ENCODE measurements at places on chromosomes 5 and 9. TPM values are rescaled to one million over a fixed set of nuclear protein-coding genes. Genes with fewer than 3 reads are reported as not detected.

DNA sequence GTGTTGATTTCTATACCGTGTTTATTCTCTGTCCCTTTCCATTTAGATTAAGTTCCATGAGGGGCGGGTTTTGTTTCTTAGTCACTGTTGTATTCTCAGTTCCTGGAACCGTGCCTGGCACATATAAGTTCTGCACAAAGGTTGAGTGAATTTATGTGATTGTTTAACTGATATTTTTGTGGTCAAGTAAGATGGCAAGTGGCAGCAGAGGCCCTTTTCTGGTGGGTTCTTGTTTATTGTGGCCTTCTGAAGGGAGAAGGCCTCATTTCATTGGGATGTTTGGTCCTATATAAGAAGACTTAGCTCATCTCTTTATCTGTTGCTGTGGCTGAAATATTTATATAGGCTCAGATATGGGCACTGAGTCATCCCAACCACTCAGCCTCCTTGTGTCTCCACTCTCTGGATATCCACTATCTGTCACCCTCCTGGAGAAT lies 262.5 kb downstream of the PSAT1 start:
- DNase-seq: no peak

GRCh38 chr5:141431286-141431685 lies 979 bp downstream of the PCDHGA12 start:
- DNase-seq: no peak

DNA sequence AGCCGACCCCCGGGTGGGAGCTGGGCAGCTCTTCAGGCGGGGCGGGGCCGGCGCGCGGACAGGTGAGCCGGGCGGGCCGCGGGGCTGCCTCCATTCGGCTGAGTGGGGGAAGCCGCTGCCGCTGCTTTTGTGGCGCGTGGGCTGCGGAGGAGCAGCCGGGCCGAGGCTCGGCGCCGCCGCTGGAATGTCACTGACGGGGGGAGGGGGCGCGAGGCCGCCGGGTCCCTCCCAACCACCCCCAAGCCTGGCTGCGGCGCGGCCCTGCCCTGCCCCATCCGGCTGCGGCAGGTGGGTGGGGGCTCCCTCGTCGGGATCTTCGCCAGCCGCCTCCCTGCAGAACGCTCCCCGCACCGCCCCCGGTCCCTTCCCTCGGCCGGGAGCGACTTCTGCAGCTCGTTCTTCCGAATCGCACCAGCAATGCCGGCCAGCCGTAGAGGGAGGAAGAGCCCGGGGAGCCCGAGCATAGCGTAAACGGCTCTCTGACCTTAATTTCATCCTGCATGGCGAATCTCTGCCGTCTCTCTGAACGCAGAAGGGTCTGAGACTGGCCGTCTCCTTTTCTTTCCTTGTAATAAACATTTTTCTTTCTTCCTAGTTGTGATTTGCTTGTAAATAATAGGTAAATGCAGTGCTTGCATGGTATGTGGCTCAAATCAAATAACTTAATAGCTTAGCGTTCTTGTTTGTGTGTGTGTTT lies 505 bp downstream of the SPTAN1 start:
- DNase-seq: no peak

DNA sequence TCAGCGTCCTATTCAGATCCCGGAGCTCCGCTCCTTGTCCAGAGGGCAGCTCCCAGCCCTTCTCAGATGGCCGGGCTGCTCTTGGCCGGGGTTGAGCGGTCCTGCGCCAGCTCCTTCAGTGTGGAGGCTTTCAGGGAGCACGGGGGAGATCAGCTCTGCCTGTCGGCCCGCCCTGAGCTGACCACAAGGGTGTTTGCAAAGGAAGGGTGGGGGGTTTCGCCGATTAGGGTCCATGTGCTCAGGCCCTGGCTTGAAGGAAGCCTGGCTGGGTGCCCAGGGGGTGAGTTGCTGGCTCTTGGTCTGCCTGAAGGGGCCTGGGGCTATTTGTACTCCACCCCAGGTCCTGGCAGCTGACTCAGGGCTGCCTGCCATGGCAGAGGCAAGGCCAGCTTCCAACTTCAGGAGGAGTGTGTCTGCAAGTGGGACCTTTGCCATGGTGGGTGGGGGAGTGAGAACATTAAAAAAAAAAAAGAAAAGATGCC lies 250.1 kb upstream of the KLF4 start:
- no peak for DNase-seq

GRCh38 chr9:110261632-110262031 lies 5.3 kb upstream of the TXN start:
- DNase-seq: no peak

Gene LRRC70
- 37.8 TPM for total RNA-seq

GRCh38 chr5:17925276-17925675 lies 291.0 kb downstream of the TAF11L14 start:
- DNase-seq: no peak

GRCh38 chr9:133716564-133717112 lies 21.5 kb downstream of the SARDH start:
- no peak for DNase-seq

DNA sequence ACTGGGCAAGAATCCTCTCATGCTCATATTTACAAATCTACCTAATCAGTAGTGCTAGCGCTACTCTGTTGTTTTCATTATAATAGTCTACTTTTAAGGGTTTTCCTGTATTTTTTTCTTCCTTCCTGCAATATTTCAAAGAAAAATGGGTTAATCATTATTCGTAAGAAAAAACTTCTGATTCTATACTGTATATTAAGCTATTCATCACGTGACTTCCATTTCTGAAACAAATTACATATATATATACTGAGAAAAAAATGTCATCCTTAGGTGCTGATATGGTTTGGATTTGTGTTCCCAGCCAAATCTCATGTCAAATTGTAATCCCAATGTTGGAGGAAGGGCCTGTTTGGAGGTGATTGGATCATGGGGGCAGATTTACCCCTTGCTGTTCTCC lies 197.0 kb downstream of the FBXL17 start:
- no peak for DNase-seq

DNA sequence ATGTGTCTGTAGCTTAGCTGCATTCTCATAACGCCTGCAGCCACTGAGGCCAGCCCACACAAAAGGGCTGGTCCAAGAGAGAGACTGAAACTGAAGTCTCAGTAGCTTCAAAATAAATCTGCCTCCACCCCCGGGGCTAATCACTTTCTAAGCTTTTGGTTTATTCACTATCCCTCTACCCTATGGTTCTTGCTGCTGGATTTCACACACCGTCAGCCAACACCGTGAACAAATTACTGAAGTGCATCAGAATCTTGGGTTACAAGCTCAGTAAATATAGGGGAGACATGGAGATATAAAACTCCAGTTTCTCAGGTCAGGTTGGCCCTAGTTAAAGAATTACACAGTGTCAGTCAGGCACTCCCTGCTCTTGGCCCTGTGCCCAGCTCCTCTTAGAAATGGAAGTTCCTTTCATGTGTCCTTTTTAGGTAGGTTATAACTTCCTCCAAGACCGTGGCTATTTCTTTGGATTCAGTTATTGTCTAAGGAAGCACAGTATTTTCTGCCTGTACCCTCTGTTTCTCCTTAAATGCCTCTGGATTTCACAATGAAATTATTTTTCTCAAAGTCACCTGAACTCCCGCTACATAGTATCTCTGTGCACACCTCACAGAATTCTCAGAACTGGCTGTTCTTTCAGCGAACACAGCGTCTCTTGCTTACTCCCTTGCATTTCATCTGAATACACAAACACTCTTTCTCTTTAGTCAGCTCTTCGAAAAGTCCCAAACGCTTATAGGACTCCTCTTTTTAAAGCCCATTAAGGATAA lies 112.5 kb downstream of the FAM174A start:
- no peak for DNase-seq

- DNase-seq: peak; percentile 37
These were observed 138.8 kb upstream of the LMX1B start for GRCh38 chr9:126474786-126475485.

Gene CDKN2B-AS1
- 0.39 TPM for total RNA-seq

Gene GLRX
- total RNA-seq: 20.3 TPM

DNA sequence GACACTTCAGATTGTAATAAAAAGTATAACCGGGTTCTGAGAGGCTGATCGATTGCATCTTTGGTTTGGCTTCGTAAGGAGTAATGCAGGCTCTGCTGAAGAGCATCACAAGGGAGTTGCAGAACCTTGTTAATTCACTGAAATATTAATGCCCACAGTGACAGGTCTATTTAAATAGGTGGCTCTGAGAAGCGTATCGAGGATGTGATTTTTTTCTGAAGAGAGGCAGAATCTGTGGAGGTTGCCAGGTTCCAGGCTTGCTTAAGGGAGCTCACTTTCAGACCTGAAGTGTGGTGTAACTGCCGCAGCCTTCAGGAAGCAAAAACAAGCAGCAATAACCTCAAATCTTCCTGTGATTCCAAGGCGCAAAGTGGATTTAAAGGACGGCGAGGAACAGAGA lies 80.3 kb downstream of the ANKRD33B start:
- no peak for DNase-seq

DNA sequence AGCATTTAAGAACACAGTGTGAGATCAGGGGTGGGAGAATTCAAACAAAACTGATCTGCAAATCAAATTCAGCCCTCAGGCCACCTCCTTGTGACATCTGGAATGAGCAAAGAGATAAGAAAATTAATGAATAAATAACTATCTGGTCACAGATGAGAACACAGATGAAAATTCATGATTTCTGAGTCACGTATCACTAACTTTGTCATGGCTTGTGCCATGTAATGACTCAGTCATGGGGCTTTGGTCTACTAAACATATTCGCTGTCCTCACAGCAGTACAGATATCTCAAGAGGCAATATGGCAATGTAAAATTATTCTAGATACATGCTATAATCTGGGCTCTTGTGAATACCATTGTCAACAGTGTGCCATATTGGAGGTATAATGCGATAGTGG lies 274.4 kb downstream of the MAN2A1 start:
- no peak for DNase-seq

Gene MFAP3
- 134 TPM for total RNA-seq

- DNase-seq: no peak
These were observed 222.8 kb downstream of the HSPA4 start for GRCh38 chr5:133274597-133274935.

- no peak for DNase-seq
These were observed 99.5 kb upstream of the ALDH1B1 start for GRCh38 chr9:38293022-38293421.

GRCh38 chr9:111349766-111350165 lies 19.7 kb upstream of the OR2K2 start:
- no peak for DNase-seq

- no peak for DNase-seq
These were observed 753 bp upstream of the NR5A1 start for GRCh38 chr9:124507880-124508423.

GRCh38 chr5:73654171-73654811 lies 28.3 kb downstream of the ARHGEF28 start:
- DNase-seq: peak; percentile 54

- DNase-seq: no peak
These were observed 16.9 kb downstream of the OR2V2 start for GRCh38 chr5:181164076-181164952.

- no peak for DNase-seq
These were observed 14.7 kb downstream of the PITX1 start for GRCh38 chr5:135019314-135019713.
